ENCODE measurements at places on chromosomes 2 and 18.

- DNase-seq = no peak
These were observed 709.9 kb upstream of the PKDCC start for GRCh38 chr2:41337956-41338355.

DNA sequence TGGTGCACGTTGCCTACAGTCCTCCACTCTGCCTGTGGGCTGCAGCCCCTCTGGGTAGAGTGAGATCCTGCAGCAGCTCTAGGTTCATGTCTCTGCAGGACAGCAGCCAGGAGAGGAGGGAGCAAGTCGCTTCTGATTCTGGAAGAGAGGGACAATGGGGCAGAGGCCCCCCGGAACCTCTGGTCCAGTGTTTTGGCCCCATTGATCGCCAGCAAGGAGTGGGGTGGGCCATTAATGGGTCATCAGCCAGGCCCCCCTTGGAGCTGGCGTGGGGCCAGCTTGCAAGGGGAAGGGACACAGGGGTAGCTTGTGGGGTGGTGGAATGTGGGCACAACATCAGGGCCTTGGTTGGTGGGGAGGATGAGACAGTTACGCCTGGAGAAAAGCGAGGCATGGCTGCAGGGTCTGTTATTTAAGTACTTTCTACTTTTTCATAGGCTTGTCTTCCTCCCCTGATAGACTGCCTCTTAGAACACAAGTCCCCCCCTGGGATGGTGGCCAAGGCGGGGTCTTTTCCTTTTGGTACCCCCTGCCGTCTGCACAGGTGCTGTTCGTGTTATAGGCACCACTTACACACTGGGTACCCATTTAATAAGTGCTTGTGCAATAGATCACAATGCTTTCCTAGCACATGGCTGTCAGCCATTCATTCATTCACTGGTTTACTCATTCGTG lies 44.6 kb downstream of the INHBB start:
- no peak for DNase-seq

GRCh38 chr2:25566694-25567093 lies 106.7 kb downstream of the DTNB start:
- no peak for DNase-seq

GRCh38 chr18:78875016-78875777 lies 104.4 kb upstream of the SALL3 start:
- no peak for DNase-seq

GRCh38 chr18:1499265-1499664 lies 594.6 kb downstream of the ADCYAP1 start:
- DNase-seq = no peak

- DNase-seq = no peak
These were observed 163.8 kb upstream of the MYCN start for GRCh38 chr2:15776629-15776919.

All from spinal cord (tissue), 10 donors.